Inflammatory macrophage (primary cell): ENCODE measurements at places on chromosomes 5 and 9.

GRCh38 chr5:1165864-1166263 lies 35.5 kb upstream of the SLC6A19 start:
- DNase-seq: no peak

GRCh38 chr9:87498046-87498810 lies 561 bp downstream of the DAPK1 start:
- peak; percentile 34 for DNase-seq

GRCh38 chr9:133953976-133954709 lies 38.0 kb downstream of the VAV2 start:
- no peak for DNase-seq

DNA sequence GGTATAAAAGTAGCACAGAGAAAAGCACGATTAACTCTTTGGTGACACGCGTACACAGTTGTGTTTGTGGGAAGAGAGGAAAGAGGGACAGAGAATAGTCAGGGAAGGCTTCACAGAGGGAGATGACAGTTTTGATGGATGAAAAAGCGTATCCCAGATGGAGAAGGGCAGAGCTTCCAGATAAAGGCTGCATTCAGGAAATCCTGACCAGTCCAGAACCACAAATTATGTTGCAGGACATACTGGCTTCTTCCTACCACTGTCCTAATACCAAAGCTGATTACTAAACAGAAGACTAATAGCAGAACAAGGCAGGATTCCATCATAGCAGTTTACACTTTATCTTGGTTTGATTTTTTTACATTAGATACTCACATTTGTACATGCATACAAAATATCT lies 34.5 kb downstream of the SLC31A2 start:
- no peak for DNase-seq

GRCh38 chr9:109098171-109098959 lies 21.4 kb downstream of the TMEM245 start:
- DNase-seq: no peak

GRCh38 chr9:9099646-9100045 lies 1300.1 kb upstream of the DMAC1 start:
- DNase-seq: no peak

- peak; percentile 32 for DNase-seq
Observed at GRCh38 chr5:132260051-132260450, 2.6 kb downstream of the PDLIM4 start.

DNA sequence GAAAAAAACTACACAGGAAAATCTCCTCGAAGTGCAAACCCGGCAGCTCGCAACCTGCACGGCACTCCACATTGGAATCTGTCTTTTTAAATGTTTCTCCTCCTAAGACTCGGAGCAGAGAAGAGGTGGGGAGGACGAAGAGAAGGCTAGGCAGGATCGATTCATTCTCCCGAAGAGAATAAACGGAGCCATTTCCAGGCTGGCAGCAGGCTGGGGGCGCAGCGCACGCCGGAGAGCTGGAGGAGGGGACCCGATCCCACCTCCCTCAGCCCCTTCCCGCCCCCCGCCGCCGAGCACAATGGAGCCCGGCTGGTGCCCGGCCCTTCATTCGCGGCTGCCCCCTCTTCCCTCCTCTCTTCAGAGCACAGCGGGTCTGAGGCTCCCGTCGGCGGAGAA lies 628 bp downstream of the HOMER1 start:
- DNase-seq: no peak

DNA sequence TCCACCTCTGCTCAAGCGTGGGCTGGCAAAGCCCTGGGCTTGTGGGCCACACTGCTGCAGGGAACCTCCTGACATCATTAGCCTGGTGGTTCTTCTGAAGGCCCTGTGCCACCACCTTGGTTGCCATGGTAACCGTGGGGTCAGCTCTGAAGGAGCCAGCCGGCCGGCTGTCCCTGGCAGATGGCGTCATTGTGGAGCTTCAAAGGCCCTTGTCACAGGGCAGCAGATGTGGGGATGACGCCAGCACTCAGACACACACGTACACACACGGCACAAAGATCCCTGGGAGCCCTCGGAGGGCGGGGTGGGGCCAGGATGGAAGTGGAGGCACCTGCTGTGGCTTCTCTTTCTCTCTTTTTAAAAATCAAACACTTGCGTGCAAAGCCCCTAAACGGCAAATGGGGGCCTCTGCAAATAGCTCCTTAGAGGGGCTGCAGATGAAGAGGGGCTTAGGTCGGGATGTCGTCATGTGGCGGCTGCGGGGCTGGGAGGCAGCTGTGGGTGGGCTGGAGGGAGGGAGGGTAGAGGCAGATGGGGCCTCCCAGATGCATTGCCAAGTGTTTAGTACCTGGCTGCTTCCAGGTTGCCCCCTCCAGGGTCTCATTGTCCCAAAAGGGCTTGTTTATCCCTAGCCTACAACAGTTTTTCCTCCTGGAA lies 19.5 kb upstream of the RPL26L1 start:
- no peak for DNase-seq

DNA sequence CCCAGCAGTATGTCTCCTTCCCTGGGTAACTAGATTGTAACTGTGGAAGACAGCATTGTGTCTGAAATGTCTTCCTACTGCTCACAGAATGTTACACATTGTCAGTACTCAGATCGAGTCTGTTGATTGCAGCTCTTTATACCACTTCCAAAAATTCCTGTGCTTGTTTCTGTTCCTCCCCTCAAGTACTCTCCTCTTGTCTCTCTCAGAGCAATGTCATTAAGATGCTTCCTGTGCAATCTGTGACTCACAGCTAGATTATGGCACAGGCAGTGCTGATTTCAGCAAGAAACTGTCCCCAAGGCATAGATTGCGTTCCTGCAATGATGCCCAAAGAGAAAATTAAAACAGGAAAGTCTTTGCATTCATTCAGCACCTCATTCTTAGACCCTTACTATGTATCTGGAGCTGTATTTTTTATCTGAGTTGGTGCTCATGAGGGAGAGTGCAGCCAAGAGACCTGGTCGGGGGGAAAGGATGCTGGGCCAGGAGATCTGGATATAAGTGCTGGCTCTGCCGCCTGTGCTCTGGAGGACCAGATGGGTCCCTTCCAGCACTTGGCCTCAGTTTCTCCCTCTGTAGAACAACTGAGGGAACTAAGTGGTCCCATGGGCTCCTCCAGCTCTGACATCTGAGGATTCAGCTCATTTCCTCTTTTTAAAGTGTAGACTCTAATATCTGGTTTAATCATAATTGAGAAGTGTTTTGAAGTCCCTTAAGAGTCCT lies 40.8 kb upstream of the GNPDA1 start:
- DNase-seq: peak; percentile 84

GRCh38 chr5:78824831-78825281 lies 160.3 kb downstream of the ARSB start:
- DNase-seq: no peak

- no peak for DNase-seq
Observed at GRCh38 chr5:147327421-147327820, 92.6 kb downstream of the STK32A start.

- no peak for DNase-seq
Observed at GRCh38 chr9:35727676-35728040, 4.3 kb downstream of the TLN1 start.

DNA sequence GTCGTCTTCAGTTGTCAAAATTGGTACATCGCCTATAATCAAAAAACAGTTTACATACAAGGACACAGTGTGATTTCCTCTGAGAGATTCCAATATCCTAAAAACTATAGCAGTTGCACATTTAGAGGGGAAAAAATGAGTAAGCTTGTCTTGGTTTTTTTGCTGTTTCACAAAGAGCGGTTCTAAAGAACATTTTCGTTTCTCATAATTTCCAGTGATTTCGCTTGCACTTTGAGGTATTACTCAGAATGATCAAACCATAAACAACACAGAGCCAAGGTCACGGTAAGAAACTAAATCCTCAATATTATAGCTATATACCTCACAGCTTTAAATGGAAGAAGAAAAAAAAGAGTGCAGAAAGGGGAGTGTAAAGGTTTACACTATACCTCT lies 861 bp downstream of the MTX3 start:
- DNase-seq: no peak

- DNase-seq: no peak
Observed at GRCh38 chr5:74310386-74310785, 330.1 kb downstream of the ENC1 start.

DNA sequence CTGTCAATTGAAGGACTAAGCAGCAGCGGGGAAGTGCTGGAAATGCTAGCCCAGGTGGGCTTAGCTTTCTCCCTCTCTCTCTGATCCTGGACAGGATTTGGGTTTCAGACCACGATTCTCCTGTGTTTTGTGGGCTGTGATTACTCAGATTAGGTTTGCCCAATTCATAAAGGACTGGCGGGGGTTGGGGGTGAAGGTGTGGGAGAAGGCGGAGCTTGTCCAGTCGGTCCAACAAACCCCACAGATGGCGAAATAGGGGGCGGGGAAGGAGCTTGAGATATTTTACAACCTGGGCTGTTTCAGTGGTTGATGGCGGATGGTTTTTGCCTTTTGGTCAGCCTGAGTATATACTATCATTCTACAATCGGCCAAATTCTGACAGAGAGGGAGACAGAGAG lies 35.2 kb downstream of the PCDHAC2 start:
- DNase-seq: no peak

- DNase-seq: no peak
Observed at GRCh38 chr9:124818431-124819281, 34.6 kb upstream of the WDR38 start.

DNA sequence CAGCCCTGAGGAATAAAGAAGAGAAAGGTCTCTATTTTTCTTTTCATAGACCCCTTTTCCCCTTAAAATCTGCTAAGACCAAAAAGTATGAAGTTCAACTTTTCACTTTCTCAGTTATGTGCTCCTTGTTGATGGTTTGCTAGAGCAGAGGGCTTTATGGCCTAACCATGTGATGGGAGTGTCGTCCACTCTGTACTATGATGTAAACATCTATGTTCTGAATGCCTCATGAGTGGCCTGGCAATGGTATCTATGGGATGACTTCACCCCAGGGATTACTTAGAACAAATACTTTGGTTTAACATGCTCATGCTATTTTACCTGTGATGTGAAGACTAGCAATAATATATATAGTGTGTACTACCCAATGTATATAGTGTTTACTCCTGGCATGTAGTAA lies 43.7 kb upstream of the MIER3 start:
- no peak for DNase-seq

DNA sequence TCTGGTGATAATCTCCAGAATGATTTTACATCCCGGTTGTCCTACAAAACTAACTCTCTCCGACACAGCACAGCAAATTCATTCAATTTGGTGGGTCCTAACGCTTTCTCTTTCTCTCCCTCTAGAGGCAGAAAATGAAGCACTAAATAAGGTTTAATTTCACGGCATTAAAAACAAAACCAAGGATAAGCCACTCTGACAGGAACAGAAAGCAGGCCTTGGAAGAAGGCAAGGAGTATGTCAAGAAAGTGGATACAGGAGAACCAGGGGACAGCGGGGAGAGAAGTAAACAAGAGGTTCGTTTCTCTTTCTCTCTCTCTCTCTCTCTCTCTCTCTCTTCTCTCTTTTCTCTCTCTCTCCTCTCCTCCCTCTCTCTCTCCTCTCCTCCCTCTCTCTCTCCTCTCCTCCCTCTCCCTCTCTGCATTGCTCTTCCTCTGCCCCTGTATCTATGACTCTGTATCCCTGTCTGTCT lies 49.8 kb downstream of the EBF1 start:
- no peak for DNase-seq

GRCh38 chr5:151139646-151140045 lies 17.9 kb downstream of the ANXA6 start:
- DNase-seq: no peak

DNA sequence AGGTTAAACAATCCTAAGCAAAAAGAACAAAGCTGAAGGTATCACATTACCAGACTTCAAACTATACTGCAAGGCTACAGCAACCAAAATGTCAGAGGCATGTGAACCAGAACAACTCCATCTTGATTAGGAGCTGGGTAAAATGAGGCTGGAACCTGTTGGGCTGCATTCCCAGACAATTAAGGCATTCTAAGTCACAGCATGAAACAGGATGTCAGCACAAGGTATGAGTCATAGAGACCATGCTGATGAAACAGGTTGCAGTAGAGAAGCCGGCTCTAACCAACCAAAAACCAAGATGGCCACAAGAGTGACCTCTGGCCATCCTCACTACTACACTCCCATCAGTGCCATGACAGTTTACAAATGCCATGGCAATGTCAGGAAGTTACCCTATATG lies 252.0 kb downstream of the RASEF start:
- no peak for DNase-seq

DNA sequence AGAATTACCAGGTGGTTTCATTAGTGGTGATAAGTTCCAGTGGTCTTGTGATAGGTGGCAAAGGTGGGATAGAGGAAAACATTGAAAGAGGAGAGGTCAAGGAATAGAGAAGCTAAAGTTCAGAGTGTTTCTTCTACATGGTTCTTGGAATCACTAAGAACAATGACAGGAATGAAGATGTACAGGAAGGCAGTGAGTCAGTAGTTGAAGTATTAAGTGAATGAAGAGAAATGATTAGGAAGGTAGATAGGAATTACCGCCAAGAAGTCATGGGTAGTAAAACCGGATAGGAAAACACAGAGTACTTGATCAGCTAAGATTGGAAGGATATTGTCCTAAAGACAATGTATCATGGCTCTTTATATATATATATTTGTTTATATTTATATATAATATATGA lies 37.9 kb upstream of the RASA1 start:
- no peak for DNase-seq

- no peak for DNase-seq
Observed at GRCh38 chr5:127571314-127572131, 54.1 kb downstream of the PRRC1 start.

- DNase-seq: no peak
Observed at GRCh38 chr5:109396965-109397364, 12.8 kb downstream of the PJA2 start.

DNA sequence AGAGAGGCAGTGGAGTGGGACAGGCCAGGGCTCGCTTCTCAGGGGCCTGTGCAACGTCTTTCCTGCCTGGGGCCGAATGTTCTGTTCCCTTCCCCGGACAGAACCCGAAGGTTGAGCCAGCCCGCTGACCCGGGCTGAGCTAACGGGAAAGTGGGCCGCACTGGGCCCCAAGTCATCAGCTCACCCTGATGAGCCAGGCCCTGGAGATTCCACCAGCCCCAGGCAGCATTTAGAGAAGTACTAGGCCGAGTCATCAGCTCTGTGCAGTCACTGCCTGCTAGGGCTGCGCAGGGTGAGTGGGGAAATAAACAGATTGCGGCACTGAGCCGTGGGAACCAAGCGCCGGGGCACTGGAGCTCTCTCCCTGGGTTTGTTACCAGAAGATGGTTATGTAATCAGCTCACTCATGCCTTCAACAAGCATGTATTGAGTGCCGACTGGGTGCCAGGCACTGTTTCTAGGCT lies 29.1 kb upstream of the DUSP1 start:
- DNase-seq: peak; percentile 99

DNA sequence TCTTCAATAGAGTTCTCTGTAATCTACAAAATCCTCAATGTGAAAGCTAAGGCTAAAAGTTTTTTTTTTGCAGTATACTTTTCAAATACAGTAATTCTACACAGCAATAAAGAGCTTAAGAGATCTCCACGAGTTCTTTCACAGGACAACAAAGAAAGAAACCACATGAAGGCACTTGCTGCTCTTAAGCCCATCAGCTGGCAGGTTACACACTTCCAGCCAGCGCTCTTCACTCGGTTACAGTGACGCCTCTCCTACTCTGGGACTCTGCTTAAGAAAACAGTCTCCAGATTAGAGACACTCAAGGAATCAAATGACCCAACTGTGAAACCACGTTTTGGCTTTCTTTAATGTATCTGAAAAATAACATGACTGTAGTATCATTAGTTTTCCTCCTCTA lies 85.0 kb downstream of the ROR2 start:
- DNase-seq: no peak
